Neuronal stem cell (in vitro differentiated cells): ENCODE measurements at places on chromosomes 7 and 10.
A peak's percentile ranks its signal among the peaks of the same experiment; 100 is the strongest.

- H3K36me3 ChIP-seq = peaks cover 9% of the 10 kb centered on the region
- peak; percentile 76 for DNase-seq
- no peaks in the 10 kb centered on the region for H3K27me3 ChIP-seq
- no peak overlapping the region for H3K4me3 ChIP-seq
- H3K4me1 ChIP-seq = peaks cover 16% of the 10 kb centered on the region
- no peak overlapping the region for H3K27ac ChIP-seq
Observed at GRCh38 chr10:11270135-11270857, 252.6 kb downstream of the CELF2 start.

DNA sequence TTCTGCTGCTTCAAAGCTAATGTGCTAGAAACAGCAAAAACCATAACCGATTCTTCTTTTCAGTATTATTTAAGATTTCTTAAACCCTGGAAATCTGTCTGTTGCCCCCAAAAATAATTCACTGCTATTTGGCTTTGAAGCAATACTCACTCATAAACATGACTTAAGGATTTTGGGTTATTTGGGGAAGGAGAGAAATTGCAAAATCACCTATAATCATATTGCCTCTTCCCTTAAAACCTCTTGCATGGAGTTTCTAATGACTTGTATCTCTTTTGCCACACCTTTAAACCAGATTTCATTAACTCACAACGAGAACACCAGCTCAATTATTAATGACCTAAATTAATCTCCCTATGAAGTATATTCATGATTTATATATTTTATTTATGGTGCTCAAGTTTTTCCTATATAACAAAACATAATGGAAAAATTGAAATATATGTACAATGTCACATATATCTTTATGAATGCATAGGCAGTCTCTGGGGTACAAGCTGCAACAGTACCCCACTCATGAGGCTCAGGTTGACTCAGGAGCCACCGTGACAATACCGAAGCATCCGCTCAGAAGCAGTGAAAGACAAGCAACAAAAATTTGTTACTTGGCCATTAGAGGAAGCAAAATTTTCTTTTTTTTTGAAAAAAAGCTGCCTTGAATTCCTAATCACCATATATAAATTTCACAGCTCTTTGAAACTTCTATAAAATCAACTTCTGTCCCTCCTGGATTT is 3.0 kb downstream of the NAMPT start:
- DNase-seq = no peak
- H3K27ac ChIP-seq = no peak overlapping the region
- no peaks in the 10 kb centered on the region for H3K27me3 ChIP-seq
- peaks cover 5% of the 10 kb centered on the region for H3K4me1 ChIP-seq

- H3K36me3 ChIP-seq = peaks cover 14% of the 10 kb centered on the region
- H3K4me1 ChIP-seq = peaks cover 7% of the 10 kb centered on the region
- no peaks in the 10 kb centered on the region for H3K27me3 ChIP-seq
Observed at GRCh38 chr10:114426476-114426875, 22.2 kb upstream of the AFAP1L2 start.

DNA sequence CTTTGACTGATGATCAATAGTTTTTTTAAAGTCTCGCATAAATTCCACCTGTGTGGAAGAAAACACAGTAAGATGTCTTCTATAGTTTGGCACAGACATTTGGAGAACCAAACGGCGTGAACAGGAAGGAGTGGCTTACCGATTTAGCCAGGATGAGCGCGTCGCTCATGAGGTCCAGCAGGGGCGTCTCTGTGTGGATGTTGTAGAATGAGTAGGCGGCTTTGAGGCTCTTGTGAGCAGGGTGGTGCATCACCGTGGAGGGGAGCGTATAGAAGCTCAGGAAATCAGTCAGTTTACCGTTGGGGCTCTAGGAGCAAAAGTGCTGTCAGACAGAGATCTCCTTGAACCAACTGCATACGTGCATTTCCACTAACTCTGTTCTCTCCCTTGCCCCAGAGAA is 15.5 kb downstream of the RPP38 start:
- no peaks in the 10 kb centered on the region for H3K4me1 ChIP-seq
- peaks cover 8% of the 10 kb centered on the region for H3K36me3 ChIP-seq
- DNase-seq = no peak
- H3K27ac ChIP-seq = no peak overlapping the region
- H3K4me3 ChIP-seq = no peak overlapping the region

- H3K27me3 ChIP-seq = no peaks in the 10 kb centered on the region
- no peaks in the 10 kb centered on the region for H3K4me1 ChIP-seq
- no peak overlapping the region for H3K27ac ChIP-seq
- H3K36me3 ChIP-seq = no peaks in the 10 kb centered on the region
Observed at GRCh38 chr7:3214090-3214413, 87.0 kb upstream of the SDK1 start.

DNA sequence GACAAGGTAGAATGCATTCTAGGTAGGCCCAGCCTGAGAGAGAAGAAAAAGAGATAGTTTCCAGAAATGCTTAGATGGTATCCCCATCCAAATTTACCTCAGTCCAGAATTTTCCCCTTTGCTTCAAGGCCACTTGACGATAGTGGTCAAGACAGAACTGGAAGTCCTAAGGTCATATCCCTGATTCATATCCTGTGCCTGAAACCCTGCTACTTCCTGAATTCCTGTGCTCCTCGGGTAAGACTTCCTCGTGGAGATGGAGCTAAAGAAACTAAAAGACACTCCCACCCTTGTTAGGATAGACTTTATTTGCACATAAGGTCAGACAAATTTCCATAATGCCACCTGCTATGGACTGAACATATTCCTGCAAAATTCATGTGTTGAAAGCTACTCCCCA is 175.9 kb downstream of the EVX1 start:
- no peaks in the 10 kb centered on the region for H3K27me3 ChIP-seq
- H3K27ac ChIP-seq = no peak overlapping the region
- no peak overlapping the region for H3K4me3 ChIP-seq
- no peaks in the 10 kb centered on the region for H3K36me3 ChIP-seq
- DNase-seq = no peak
- H3K4me1 ChIP-seq = no peaks in the 10 kb centered on the region

- no peaks in the 10 kb centered on the region for H3K36me3 ChIP-seq
- H3K27ac ChIP-seq = no peak overlapping the region
- no peaks in the 10 kb centered on the region for H3K27me3 ChIP-seq
- no peak for DNase-seq
- peaks cover 4% of the 10 kb centered on the region for H3K4me1 ChIP-seq
Observed at GRCh38 chr10:71771821-71772617, 1.3 kb downstream of the VSIR start.

DNA sequence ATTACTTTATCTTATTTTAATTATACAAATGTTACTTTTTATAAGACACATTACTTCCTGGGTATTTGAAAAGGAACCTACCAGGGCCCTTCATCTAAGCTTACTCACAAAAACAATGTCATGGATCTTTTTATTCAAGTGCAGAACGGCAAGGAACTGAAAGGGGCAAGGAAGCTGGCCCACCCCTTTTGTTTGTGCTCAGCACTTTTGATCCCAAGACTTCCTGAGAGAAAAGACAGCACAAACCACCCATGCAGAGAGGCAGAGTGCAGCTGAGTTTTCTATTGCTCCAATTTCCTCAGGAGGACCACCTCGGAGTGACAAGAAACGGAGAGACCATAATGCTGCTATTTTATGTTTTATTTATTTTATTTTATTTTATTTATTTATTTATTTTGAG is 232.0 kb upstream of the NRP1 start:
- peaks cover 10% of the 10 kb centered on the region for H3K4me1 ChIP-seq
- H3K27me3 ChIP-seq = no peaks in the 10 kb centered on the region
- DNase-seq = no peak
- H3K27ac ChIP-seq = no peak overlapping the region

GRCh38 chr10:98921316-98921715 is 314.3 kb downstream of the HPSE2 start:
- H3K27ac ChIP-seq = no peak overlapping the region
- no peaks in the 10 kb centered on the region for H3K4me1 ChIP-seq
- DNase-seq = no peak
- no peak overlapping the region for H3K4me3 ChIP-seq
- no peaks in the 10 kb centered on the region for H3K27me3 ChIP-seq

GRCh38 chr7:26533217-26533616 is 241.6 kb downstream of the SNX10 start:
- DNase-seq = no peak
- no peak overlapping the region for H3K27ac ChIP-seq
- H3K27me3 ChIP-seq = no peaks in the 10 kb centered on the region
- H3K4me1 ChIP-seq = no peaks in the 10 kb centered on the region
- H3K4me3 ChIP-seq = no peak overlapping the region

GRCh38 chr10:106637873-106638272 is 526.6 kb downstream of the SORCS1 start:
- no peaks in the 10 kb centered on the region for H3K4me1 ChIP-seq
- DNase-seq = no peak
- H3K27me3 ChIP-seq = no peaks in the 10 kb centered on the region

DNA sequence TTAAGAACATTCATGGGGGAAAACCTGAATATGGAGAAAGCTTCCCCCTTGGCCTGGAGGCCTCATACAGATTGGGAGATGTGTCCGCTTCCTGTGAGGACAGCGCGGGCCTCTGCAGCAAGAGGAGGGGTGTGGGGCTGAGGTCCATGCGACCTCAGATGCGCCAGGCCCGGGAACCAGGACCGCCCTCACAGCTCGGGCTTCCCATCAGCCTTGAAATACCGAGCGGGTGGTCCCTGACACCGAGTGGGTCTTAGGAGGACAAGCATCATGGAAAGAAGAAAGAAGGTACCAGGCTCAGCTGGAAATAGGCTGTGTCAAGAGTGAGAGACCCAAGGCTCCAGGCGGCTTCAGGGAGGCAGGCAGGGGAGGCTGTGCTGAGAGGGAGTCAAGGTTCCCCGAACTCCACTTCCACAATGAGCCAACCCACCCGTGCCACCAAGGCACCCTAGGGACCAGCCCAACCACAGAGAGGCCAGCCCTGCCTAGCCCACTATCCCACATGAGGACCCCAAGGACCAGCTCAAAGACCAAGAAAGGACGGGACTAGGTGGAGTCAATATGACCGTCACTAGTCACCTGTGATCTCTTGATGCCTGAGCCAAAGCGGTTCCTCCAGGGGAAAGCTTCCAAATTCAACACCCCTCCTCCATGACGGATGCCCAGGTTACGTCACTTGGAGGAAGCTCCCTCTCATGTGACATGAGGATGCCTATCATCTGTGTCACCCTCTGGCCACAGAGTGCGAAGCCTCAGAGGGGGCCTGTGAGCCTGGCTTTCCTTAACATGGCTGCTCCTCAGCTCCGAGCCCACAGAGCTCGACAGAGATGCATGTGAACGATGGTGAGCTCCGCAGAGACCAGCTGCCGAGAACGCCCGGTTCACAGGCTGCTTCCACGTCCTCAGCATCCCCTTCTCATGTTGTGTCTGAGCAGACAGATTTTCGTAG is 103.7 kb downstream of the TCERG1L start:
- peaks cover 2% of the 10 kb centered on the region for H3K36me3 ChIP-seq
- H3K4me1 ChIP-seq = no peaks in the 10 kb centered on the region
- no peaks in the 10 kb centered on the region for H3K27me3 ChIP-seq
- no peak overlapping the region for H3K4me3 ChIP-seq
- no peak overlapping the region for H3K27ac ChIP-seq

DNA sequence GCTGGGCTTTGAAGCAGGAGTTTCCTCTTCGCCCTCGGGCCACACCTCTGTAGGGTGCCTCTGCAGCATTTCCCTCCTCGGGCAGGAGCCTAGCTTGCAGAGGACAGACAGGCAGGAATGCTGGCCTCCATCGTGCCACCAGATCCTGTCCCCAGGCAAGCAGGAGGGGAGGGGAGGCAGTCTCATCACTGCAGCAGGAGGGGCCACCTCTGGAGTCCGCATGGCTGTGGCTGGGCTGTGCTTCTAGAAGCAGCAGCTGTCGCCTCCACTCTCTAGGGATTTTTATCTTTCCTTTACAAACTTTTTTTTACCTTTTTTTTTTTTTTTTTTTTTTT is 181.4 kb downstream of the CUX1 start:
- H3K4me3 ChIP-seq = no peak overlapping the region
- peaks cover 8% of the 10 kb centered on the region for H3K4me1 ChIP-seq
- H3K27ac ChIP-seq = no peak overlapping the region
- H3K36me3 ChIP-seq = no peaks in the 10 kb centered on the region

DNA sequence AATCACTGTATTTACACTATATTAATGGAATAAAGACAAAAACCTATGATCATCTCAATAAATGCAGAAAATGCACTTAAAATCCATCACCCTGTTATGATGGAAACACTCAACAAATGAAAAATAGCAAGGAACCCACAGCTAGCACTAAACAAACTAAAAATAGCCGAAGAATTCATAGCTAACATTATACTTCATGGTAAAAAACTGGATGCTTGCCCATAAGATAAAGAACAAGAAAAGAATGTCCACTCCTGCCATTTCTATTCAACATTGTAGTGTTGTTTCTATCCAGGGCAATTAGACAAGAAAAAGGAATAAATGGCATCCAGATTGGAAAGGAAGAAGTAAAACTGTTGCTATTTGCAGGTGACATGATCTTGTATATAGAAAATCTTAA is 142.1 kb downstream of the STK31 start:
- no peak overlapping the region for H3K4me3 ChIP-seq
- no peak for DNase-seq
- no peaks in the 10 kb centered on the region for H3K36me3 ChIP-seq
- no peak overlapping the region for H3K27ac ChIP-seq

GRCh38 chr7:123398921-123399320 is 135.5 kb downstream of the IQUB start:
- H3K27ac ChIP-seq = no peak overlapping the region
- H3K36me3 ChIP-seq = no peaks in the 10 kb centered on the region
- DNase-seq = no peak
- H3K4me1 ChIP-seq = no peaks in the 10 kb centered on the region

DNA sequence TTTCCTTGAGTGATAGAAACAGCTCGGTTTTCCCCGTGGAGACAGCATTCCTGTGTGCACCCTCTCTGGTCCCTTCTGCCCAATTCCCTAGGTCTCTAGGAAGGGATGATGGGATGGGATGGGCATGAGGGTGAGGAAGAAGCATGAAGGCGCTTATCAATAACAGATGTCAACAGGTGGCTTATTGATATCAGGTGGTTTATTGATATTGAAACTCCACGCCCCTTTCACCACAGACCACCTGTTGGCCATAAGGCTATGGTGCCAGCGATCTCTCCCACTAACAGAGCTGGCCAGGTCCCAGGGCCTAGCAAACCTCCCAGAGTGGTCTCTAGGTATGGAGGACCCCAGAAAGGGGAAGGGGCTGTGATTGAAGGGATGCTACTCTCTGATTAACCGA is 7.9 kb downstream of the MOSPD3 start:
- no peaks in the 10 kb centered on the region for H3K4me1 ChIP-seq
- H3K4me3 ChIP-seq = no peak overlapping the region
- DNase-seq = no peak

- peak overlapping the region; percentile 90 for H3K4me3 ChIP-seq
- H3K27me3 ChIP-seq = no peaks in the 10 kb centered on the region
Observed at GRCh38 chr7:106283831-106284713, 711 bp downstream of the NAMPT start.

GRCh38 chr10:66591865-66592264 is 334.0 kb upstream of the LRRTM3 start:
- no peak overlapping the region for H3K4me3 ChIP-seq
- no peak overlapping the region for H3K27ac ChIP-seq
- H3K4me1 ChIP-seq = no peaks in the 10 kb centered on the region
- no peaks in the 10 kb centered on the region for H3K36me3 ChIP-seq

GRCh38 chr10:125123476-125124114 is 36.8 kb downstream of the CTBP2 start:
- DNase-seq = no peak
- H3K27ac ChIP-seq = no peak overlapping the region
- H3K4me3 ChIP-seq = no peak overlapping the region
- H3K27me3 ChIP-seq = no peaks in the 10 kb centered on the region
- no peaks in the 10 kb centered on the region for H3K4me1 ChIP-seq
- H3K36me3 ChIP-seq = peaks cover 5% of the 10 kb centered on the region
